ENCODE measurements at places on chromosomes 6 and 20.

DNA sequence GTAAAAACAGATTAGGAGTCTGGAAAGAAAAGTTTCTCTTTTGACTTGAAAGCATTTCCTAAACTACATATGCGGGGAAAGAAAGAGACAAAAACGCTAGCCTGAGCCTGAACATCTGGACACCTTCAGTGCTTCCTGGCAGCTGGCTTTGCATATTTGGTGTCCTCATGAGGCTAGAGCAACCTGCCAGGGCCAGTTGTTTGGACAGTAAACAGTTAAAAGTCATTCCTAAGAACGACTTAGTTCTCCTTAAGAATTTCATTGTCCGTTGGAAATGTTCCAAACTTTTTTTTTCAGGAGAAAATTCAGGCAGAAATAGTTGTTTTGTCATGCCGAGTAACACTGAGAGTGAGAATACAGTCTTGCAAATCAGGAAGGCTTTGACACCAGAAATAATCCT, 199.8 kb downstream of the SMOC2 start:
- H3K4me3 ChIP-seq: no peak overlapping the region
- DNase-seq: no peak
- peaks cover 15% of the 10 kb centered on the region for H3K4me1 ChIP-seq
- no peak overlapping the region for H3K27ac ChIP-seq

DNA sequence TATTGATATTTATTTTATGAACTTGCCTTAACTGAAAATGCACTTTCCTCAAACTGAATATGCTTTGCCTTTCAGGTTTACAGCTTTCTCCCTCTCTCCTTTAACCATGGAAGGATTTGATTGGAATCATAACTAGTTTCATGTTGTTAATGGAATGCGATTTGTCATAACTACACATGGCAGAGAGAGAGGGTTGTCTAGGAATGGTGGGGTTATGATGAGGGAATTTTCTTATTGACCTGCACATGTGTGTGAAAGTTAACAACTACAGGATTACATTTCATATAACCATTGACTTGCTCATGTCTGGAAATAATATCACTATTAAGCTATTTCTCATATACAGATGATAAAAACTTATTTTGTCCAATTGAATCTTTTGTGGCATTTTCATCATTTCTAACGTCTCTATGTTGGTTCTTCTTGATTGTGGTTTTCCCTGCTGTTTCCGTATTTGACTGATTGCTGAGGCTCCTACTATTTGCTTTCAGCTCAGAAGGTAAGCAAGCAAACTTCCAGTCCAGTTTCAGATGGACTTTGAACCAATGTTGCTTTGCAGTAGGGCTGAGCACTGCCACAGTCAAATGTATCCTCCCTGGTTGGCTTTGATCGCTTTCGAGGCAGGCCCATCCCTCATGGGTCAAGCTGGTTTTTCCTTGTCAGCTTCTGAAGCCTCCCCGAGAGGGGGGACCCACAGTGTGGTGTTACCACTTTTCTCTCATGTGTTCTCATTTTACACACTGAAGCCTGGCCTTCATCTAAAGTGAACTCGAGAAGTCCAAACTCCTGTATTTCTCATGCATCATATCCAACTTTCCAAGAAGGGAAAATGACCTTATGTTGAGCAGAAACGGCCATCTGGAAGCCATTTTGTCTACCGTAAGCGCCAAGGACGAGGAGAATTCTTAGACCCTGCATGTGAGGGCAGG, 7.6 kb upstream of the CCN2 start:
- DNase-seq: no peak
- H3K27ac ChIP-seq: no peak overlapping the region
- no peaks in the 10 kb centered on the region for H3K36me3 ChIP-seq

DNA sequence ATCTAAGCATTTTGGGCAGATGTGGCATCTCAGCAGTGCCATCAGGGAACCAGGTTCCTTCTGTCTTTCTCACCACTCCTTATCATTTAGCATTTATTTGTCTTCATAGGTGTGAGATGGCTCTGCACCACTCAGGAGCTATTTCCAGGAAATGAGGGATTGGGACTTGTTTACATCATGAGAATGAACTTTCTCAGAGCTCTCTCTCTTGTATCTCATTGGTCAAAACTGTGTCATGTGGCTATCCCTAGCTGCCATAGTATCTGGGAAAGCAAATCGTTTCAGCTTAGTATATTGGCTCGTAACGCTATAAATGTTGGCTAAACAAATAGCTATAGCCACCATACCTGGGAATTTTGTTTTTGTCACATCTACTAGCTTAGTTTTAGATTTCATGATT, 23.8 kb downstream of the PLCB4 start:
- H3K4me1 ChIP-seq: peaks cover 16% of the 10 kb centered on the region
- no peaks in the 10 kb centered on the region for H3K27me3 ChIP-seq
- no peak for DNase-seq

DNA sequence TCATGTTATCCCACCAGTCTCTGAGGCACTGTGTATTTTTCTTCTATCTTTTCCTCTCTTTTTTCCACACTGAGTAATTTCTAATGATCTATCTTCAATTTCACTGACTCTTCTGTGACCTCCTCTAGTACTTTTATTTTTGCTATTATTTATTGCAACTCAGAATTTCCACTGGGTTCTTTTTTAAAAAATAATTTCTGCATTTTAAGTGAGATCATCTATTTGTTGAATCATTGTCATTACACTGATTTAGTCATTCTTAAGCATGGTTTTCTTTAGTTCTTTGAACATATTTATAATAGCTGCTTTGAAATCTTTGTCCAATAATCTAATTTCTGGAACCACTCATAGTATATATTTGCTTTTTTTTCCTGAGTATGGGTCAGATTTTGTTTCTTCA, 96.7 kb upstream of the SLC22A16 start:
- no peak overlapping the region for H3K4me3 ChIP-seq
- no peaks in the 10 kb centered on the region for H3K36me3 ChIP-seq
- H3K4me1 ChIP-seq: no peaks in the 10 kb centered on the region
- DNase-seq: no peak
- no peak overlapping the region for H3K27ac ChIP-seq

- no peak for DNase-seq
- no peak overlapping the region for H3K4me3 ChIP-seq
- H3K27ac ChIP-seq: no peak overlapping the region
- no peaks in the 10 kb centered on the region for H3K27me3 ChIP-seq
Measured at GRCh38 chr20:41173791-41174341, 36.5 kb downstream of the PLCG1 start.

- H3K27ac ChIP-seq: no peak overlapping the region
- H3K4me3 ChIP-seq: no peak overlapping the region
- H3K27me3 ChIP-seq: no peaks in the 10 kb centered on the region
Measured at GRCh38 chr6:161029195-161029809, 37.7 kb downstream of the MAP3K4 start.

DNA sequence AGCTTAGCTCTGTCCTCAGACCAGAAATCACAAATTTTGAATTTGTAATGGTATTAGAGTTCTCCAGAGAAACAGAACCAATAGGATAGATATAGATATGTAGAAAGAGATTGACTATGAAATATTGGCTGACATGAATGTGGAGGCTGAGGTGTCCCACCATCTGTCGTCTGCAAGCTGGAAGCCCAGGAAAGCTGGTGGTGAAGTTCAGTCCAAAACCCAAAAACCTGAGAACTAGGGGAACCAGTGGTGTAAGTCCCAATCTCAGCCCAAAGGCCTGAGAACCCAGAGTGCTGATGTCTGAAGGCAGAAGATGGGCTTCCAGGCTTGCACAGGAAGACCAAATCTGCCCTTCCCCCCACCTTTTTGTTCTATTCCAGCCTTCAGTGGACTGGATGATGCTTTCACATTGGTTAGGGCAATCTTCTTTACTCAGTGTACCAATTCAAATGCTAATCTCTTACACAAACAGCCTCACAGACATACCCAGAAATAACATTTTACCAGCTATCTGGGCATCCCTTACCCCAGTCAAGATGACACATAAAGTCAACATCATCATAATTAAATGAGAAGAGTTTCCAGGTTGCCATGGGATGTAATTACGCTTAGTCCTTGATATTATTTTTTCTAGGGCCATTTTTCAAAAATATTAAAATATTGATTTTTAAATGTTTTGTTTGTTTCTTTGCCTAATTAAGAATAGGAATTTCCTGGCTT, 570.8 kb downstream of the UTRN start:
- no peaks in the 10 kb centered on the region for H3K36me3 ChIP-seq
- H3K4me3 ChIP-seq: no peak overlapping the region
- no peaks in the 10 kb centered on the region for H3K4me1 ChIP-seq
- no peaks in the 10 kb centered on the region for H3K27me3 ChIP-seq

- no peak for DNase-seq
- H3K27me3 ChIP-seq: peaks cover 10% of the 10 kb centered on the region
- H3K27ac ChIP-seq: no peak overlapping the region
- H3K36me3 ChIP-seq: no peaks in the 10 kb centered on the region
- H3K4me3 ChIP-seq: no peak overlapping the region
Measured at GRCh38 chr20:19354950-19355349, 142.5 kb downstream of the SLC24A3 start.

DNA sequence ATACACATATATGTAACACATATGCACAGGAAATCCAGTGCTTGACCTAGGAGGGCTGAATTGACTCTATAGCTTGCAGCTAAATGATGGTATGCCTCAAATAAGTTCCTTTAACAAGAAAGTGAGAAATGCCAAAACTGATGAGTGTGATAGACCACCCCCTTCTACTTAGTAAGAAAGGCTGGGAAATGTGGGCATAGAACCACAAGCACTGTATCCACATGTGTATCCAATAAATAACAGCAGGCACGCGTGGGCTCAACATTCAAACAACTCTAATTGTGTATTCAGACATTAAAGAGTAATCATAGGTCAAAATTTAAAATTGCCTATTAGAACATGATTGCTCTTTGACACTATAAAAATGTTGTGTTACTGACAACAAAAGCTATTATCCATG, 54.1 kb downstream of the FAM83B start:
- peaks cover 8% of the 10 kb centered on the region for H3K4me1 ChIP-seq
- no peak overlapping the region for H3K27ac ChIP-seq
- 0 out of 2 replicates have a peak, but pooled peaks cover 6% of the 10 kb centered on the region for H3K36me3 ChIP-seq
- DNase-seq: no peak

GRCh38 chr20:20463933-20464374, 96.0 kb downstream of the INSM1 start:
- no peak overlapping the region for H3K4me3 ChIP-seq
- DNase-seq: no peak
- H3K27ac ChIP-seq: no peak overlapping the region
- H3K4me1 ChIP-seq: no peaks in the 10 kb centered on the region
- H3K36me3 ChIP-seq: no peaks in the 10 kb centered on the region

DNA sequence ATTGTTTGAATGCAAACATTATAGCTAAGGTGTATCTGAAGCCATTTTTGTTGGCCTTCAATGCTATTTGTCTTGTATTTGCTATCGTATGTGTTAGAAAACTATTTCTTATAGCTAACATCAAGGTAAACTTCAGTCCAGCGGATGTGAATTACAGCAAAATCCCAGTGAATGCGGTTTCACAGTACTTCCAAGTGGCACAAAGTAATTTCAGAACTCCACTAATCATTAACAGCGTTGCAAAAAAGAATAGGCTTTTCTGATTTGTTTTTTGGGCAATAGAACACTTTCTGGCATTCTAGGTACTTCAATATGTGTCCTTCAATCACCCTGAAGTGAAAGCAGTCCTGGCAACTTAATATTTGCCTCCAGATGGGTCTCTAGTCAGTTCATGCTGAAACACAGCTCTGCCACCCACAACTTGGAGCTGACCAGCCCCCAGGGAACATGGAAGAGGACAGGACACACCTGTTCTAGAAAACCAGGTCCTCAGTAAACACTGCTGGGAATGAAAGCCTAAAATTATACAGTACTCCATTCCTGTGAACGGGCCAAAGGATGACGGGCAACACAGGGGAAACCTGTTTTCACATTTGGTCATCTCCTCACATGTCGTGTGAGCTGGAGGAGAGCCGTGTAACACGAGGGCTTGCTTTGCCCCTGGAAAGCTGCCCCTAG, 9.7 kb upstream of the MRPS10 start:
- peaks cover 79% of the 10 kb centered on the region for H3K4me1 ChIP-seq
- H3K27ac ChIP-seq: peak overlapping the region; percentile 99
- peaks cover 4% of the 10 kb centered on the region for H3K36me3 ChIP-seq
- peak overlapping the region; percentile 42 for H3K4me3 ChIP-seq
- no peaks in the 10 kb centered on the region for H3K27me3 ChIP-seq
- DNase-seq: no peak

DNA sequence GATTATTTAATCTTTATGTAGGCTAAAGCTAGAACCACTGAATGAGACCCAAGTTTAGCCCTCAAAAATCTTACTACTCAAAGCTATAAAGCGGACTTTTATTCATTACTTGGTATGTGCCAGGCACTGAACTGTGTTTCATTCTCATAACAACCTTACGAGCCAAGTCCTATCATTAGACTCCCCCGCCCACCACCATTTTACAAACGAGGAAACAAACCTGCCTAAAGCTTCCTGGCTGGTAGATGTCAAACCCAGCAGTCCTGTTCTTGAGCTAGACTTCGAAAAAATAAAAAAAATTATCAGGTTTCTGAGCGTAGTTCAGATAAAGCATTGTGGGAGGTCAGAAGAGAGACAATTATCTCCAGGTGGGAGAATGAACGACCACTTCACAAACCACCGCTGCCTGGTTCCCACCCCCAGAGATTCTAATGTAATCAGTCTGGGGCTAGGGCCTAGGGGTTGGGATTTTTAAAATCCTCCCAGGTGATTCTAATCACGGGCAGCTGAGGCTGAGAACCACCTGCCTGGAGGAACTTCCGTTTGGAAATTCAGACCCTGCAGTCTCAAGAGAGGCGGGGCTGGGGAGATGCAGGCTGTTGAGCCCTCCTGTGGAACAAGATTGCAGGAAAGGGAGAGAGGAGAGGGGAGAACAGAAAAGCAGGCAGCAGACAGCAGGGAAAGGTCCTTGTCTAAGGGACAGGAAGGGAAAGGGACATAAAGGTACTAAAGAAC, 8.6 kb downstream of the ADTRP start:
- peaks cover 91% of the 10 kb centered on the region for H3K4me1 ChIP-seq
- DNase-seq: peak; percentile 43
- peak overlapping the region; percentile 51 for H3K4me3 ChIP-seq
- H3K27ac ChIP-seq: peak overlapping the region; percentile 98
- no peaks in the 10 kb centered on the region for H3K27me3 ChIP-seq

- no peak for DNase-seq
- no peaks in the 10 kb centered on the region for H3K27me3 ChIP-seq
- H3K27ac ChIP-seq: no peak overlapping the region
- no peaks in the 10 kb centered on the region for H3K4me1 ChIP-seq
Measured at GRCh38 chr6:56047931-56048540, 172.6 kb upstream of the BMP5 start.

- H3K36me3 ChIP-seq: no peaks in the 10 kb centered on the region
- DNase-seq: no peak
- no peaks in the 10 kb centered on the region for H3K4me1 ChIP-seq
- no peak overlapping the region for H3K4me3 ChIP-seq
- H3K27ac ChIP-seq: no peak overlapping the region
Measured at GRCh38 chr6:157253017-157253416, 70.3 kb downstream of the TMEM242 start.

Measured in PC-9 (cell line).